ENCODE measurements at places on chromosomes 4 and X.
A peak's percentile ranks its signal among the peaks of the same experiment; 100 is the strongest.

DNA sequence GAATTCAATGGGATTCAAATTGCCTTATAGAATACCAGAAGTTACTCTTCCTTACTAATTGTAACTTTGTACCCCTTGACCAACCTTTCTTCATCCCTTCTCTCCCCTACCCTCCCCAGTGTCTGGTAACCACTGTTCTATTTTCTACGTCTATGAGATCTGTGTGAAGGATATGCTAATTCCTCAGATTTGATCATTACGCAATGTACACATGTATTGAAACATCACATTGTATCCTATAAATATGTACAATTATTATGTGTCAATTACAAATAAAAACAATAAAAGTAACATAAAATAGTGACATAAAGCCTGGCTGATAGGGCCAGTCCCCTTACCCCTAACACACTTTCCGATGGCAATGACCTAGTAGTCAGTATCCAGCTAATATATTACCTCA, 95.1 kb upstream of the GRIA3 start:
- DNase-seq, result no peak

DNA sequence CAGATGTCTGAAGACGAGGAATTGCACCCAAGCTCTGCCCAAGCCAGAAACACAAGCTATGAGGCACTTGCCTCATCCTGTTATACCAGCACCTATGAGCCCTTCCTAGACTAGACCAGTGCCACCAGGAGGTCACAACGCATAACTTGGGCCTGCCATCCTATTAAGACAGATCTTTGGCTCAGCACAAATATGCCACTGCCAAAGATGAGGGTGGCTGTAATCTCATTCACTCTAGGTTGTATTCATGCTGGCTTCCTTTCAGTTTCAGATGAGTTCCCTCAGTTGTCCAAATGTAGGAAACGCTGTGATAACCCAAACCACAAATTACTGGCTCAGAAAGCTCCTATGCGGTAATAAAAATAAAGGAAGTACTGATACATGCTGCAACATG, 76.5 kb upstream of the CITED1 start:
- no peak for DNase-seq

- DNase-seq, result peak; percentile 52
These were observed 120.3 kb downstream of the EFHC2 start for GRCh38 chrX:44223150-44223549.

GRCh38 chr4:4477391-4477790, 64.5 kb downstream of the STX18 start:
- DNase-seq, result no peak

- DNase-seq, result no peak
These were observed 53.6 kb downstream of the DDX60 start for GRCh38 chr4:168264903-168265302.

GRCh38 chr4:80365928-80366327, 30.4 kb downstream of the CFAP299 start:
- DNase-seq, result peak; percentile 56

- DNase-seq, result no peak
These were observed 156.9 kb upstream of the SLC7A11 start for GRCh38 chr4:138399081-138399480.

DNA sequence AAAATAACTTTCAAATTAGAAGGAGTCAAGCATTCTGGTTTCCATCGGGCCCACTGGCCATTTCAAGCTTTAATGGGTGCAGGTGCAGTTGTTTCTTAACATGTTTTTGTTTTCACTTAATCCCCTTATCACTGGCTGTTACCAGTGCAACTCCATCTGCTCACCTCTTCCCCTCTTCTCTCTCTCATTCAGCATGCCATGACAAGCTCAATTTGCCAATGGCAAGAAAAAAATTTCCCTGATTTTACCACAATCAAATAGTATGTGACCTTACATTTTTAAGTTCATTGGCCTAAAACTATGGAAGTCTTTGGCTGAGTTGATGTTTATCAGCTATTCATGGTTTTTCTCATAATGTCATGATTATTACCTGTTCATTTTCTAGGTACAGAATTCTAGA, 299.1 kb upstream of the BMP3 start:
- DNase-seq, result no peak

GRCh38 chr4:145984563-145984962, 45.9 kb upstream of the ZNF827 start:
- DNase-seq, result no peak

- DNase-seq, result no peak
These were observed 207.5 kb downstream of the FAM47B start for GRCh38 chrX:35150052-35150451.

- no peak for DNase-seq
These were observed 1430.0 kb downstream of the ARAP2 start for GRCh38 chr4:34814266-34814665.

DNA sequence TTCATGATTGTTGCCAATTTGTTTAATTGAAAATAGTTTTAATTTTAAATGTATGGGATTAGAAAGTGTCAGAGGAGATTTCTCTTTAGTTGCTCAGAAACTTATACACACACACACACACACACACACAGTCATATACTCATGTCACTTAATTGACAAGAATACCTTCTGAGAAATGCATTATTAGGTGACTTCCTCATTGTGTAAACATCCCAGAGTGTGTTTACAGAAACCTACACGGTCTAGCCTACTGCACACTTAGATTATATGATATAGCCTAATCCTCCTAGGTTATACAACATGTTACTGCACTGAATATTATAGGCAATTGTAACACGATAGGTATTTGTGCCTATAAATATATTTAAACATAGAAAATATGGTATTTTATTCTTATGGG, 1327.4 kb downstream of the FSTL5 start:
- no peak for DNase-seq

GRCh38 chr4:88753658-88754571, 56.3 kb upstream of the NAP1L5 start:
- DNase-seq, result no peak

DNA sequence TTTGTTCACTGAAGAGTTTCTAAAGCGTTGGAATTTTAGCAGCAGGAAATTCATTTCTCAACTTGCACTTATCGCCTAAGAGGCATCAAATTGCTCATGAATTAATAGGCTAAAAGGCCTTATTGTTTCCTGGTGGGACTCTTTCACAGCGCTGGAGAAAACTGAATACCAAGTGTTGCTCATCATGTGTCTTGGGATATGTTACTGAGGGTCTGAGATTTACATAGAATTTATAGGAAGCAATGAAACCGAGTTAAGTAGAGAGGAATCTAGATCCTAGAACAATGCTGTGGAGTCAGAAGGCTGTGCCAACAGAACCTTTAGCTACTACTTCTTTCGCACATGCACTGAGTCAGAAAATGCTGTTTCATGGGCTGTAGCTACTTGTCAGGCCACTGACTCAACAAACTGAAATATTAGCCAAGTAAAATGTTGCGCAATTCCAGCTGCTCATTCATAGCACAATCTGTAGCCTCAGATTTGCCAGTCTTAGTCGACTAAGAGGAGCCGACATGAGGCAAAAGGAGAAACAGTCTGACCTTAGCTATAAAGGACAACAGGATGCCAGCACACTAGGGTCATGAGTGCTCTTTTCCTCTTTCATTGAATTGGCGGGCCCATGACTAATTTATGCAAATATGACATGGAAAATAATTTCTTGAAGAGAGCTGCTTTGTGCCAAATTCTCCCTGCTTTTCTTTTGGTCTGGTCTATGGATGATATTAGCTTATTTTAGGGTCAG, 35.9 kb upstream of the CXCL8 start:
- DNase-seq, result peak; percentile 69

DNA sequence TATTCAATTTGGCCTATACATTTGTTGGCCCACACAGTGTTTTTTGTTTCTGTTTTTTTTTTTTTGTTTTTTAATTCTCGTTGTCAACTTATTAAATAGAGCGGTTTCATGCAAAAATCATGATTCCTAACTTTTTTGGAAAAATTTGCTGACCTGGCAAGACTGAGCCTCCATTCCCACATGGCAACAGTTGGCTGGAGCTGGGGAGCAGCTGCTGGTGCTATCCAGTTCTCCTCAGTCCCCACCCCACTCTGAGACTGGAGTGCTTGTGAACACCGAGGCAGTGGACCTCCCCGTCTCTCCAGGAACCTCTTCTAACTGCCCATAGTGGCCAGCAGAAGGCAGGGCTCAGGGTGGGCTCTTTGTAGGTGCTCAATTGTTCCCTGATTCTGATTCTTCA, 95.7 kb upstream of the OTUD4 start:
- DNase-seq, result no peak

DNA sequence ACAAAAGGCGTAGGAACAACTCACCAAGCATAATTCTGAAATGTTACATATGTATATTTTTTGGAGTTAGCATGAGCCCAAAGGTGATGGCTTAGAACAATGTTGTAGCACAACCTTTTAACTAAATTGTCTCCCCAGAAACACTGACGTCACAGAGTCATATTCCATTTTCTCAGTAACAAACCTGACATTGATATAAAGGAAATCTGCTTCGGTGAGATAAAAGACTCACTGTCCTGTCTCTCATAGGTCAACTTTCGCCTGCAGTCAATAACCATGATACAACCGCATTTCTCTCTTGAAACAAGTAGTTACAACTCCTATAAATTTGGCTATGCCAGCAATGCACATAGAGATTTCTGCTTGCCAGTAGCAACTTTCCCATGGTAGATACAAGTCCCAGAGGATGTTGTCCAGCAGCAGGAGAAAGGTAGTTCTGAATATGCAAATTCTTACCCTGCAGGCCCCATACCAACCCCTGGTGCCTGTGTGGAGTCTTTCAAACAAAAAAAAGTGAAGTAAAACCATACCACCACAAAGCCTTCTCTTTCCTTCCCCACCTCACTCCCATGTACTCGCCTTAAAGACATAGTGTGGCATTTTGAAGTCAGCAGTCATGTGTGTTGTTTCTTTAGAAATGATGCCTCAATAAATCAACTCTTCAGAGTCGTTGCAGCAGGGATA, 47.9 kb downstream of the MTM1 start:
- no peak for DNase-seq

- DNase-seq, result no peak
These were observed 331.8 kb upstream of the TENM3 start for GRCh38 chr4:181911420-181911819.

DNA sequence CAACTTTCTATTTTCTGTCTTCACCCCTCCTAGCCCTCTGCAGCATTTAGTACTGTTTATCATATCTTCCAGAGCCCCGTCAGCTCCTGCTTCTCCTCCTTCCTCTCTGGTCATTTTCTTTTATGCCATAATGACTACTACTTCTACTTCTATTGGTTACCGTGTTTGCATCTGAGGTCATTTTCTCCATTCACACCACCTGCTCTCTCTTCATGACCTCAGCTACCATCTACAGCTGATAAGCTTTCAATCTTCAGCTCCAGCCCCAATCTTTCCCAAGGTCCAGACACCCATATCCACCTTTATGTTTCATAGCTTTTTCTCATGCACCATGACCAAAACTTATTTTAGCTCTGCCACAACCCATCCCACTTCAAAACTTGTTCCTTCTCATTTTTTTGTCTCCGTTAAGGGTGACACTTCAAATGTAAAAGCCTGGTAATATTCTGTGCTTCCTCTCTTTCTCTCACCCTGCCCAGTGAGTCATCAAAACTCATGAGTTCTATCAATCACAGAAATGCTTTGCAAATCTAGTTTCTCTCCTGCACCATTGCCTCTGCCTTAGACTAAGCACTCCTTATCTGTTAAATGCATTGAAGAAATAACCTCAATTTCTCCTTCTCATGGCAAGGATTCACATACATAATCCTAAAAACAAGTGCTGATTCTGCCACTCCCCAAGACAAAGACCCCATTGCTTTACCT, 71.3 kb upstream of the IQCM start:
- DNase-seq, result no peak

GRCh38 chr4:174119830-174120229, 163.6 kb downstream of the FBXO8 start:
- no peak for DNase-seq

- DNase-seq, result peak; percentile 31
These were observed 151.8 kb downstream of the SPATA18 start for GRCh38 chr4:52202931-52203330.

DNA sequence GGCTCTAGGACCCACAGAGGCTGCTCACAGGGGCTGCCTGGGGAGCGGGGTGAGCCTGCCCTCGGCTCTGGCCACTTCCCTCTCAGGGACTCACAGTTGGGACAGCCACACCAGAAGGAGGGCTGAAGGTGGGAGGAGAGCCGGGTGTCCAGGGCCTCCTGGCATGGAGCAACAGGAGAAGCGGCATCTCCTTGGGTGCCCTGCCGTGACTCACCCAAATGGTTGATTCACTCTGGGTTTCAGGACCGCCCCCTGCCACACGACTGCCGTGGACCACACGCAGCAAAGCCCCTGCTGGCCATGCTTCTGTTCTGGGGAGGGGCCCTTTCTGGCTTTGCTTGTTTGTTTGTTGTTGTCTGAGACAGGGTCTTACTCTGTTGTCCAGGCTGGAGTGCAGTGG, 86.0 kb upstream of the AFAP1 start:
- DNase-seq, result no peak

GRCh38 chr4:2660596-2661211, 95.4 kb downstream of the TNIP2 start:
- no peak for DNase-seq

DNA sequence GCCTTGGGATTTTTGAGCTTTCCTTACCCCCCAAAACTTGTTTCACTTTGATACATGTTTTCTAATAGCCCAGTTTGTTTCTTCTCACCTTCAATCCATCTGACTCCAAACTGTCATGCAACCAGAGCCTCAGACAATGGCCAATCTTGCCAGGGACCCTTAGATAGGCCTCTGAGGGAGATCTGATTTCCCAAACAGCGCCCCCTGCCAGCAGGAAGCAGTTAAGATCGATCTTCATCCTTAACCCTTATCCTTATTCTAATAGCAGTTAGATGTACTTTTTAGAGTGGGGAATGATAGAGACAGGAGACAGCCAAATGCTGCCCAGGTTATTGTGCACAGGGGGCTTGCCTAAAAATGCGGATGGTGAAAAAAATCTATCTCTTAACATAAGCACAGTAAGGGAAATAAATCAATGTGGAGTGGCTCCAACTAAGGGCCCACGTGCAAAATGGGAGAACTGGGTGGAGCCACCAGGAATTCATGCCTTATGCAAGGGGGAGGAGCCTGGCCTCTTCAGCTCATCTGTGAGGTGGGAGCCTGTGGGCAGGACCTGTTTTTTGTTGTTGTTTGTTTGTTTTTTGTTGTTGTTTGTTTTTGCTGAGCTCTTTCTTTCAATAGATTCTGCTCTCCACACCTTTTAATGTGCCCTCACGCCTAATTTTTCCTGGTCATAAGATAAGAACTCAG, 833.6 kb upstream of the AGA start:
- DNase-seq, result no peak

GRCh38 chr4:136811496-136812077, 720.7 kb downstream of the PCDH18 start:
- DNase-seq, result no peak

GRCh38 chr4:74524985-74525384, 80.0 kb downstream of the AREG start:
- no peak for DNase-seq

GRCh38 chr4:99848591-99849001, 32.0 kb downstream of the DAPP1 start:
- no peak for DNase-seq
